ENCODE measurements at places on chromosomes 4 and X.

GRCh38 chr4:8747467-8748235 lies 124.0 kb downstream of the HMX1 start:
- no peak for DNase-seq

DNA sequence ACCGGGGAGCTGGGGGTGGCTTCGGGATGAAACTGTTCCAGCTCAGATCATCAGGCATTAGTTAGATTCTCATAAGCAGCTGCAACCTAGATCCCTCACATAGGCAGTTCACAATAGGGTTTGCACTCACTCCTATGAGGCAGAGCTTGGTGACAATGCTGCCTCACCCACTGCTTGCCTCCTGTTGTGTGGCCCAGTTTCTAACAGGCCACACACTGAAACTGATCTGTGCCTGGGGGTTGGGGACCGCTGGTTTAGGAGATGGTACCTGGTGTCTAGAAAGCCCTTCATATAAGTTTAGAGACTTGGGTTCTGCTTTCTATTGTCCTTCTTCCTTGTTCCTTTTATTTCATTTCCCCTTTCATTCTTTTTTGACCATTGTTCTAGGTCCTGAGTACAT lies 234.2 kb downstream of the FRAS1 start:
- no peak for DNase-seq

- DNase-seq = no peak
Measured at GRCh38 chr4:121015421-121015820, 56.9 kb downstream of the NDNF start.

DNA sequence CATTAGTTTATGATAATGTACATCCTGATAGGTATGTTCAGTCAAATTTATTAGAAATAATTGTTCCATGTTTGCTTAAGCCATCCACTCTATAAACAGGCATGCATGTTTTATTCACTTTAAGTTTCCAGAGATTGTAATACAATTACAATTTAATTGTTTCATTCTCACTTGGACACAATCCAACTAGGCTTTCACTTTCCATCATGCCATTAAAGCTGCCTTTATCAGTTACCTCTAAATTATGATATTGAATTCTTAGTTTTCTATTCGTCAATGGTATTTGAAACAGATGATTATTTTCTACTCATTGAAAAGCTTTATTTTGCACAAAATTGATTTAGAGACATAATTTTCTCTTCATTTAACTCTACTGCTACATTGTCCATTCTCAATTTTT lies 1196.3 kb downstream of the RAPGEF2 start:
- no peak for DNase-seq

GRCh38 chr4:13514722-13515121 lies 29.6 kb downstream of the NKX3-2 start:
- DNase-seq = no peak

GRCh38 chr4:146647615-146648460 lies 9.1 kb downstream of the POU4F2 start:
- no peak for DNase-seq

- DNase-seq = no peak
Measured at GRCh38 chr4:156201050-156201449, 247.4 kb upstream of the CTSO start.

- no peak for DNase-seq
Measured at GRCh38 chr4:84722720-84723119, 139.8 kb downstream of the CDS1 start.

DNA sequence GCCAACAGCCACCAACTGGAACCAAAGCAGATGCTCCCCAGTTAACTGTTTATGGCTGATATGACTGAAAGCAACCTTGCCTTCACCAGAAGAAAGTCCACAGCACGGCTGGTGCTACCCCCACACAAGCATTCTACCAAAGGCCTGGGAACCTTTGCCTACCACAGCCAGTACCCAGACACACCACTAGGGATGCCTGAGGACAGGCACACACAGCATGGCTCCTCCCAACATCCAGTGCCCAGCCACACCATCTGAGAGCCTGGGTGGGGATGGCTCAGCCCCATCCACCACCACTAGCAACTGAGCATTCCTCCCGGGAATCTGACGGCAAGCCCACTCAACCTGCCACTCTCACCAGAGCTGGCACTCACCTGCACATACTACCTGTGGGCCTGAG lies 178.6 kb downstream of the SLC7A11 start:
- no peak for DNase-seq

DNA sequence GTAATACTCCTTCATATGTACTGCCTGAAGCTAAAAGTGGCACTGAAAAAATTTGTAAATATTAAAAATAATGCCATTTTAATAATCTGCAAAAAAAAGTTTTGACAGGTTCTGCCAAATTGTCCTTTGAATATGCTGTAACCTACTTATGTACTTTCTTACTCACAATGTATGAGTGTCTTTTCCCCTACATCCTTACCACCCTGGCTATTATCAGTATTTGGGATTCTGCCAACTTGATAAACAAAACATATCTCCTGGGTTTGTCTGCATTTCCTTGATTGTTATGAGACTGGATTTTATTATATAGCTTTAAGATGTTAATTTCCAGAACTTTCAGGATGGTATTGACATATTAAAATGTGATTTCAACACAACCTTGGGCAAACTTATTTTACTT lies 187.9 kb downstream of the CHM start:
- DNase-seq = no peak

GRCh38 chr4:37562592-37562991 lies 123.6 kb downstream of the RELL1 start:
- no peak for DNase-seq

- no peak for DNase-seq
Measured at GRCh38 chr4:33411182-33411581, 2691.0 kb downstream of the PCDH7 start.

DNA sequence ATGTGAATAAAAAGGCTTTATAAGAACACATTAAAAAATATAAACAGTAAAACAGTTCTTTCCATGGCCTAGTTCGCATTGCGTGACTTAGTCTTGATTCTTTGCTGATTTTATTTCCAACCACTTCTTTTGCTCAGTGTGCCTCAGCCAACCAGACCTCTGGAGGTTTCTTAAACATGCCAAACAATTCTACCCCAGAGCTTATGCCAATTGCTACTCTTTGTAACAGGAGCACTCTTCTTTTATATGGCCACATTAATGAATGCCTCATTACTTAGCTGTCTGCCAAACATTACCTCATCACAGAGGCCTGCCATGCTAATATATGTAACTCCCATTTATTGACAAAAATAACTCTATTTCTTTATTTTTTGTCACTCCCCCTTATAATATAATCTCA lies 202.3 kb downstream of the NDST4 start:
- no peak for DNase-seq

- peak; percentile 5 for DNase-seq
Measured at GRCh38 chr4:10403633-10404445, 53.4 kb downstream of the ZNF518B start.

DNA sequence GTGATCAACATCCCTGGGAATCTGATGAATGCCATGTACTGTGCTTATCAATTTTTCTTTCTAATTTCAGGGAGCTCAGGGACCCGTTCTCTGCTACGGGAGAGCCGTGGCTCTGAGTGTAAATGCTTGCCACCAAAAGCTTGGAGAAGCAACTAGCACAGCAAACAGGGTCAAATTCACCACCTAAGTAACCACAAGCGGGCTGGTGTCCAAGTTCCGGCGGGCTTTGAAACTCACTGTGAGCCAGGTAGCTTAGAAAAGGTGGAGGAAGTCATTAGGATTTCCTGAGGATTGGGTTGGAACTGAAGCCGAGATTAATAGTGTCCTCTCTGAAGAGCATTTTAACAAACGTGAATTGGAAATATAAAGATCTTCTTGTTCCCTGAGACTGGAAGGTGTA lies 87.2 kb downstream of the CLDN34 start:
- DNase-seq = no peak

- no peak for DNase-seq
Measured at GRCh38 chr4:55545151-55545550, 1.6 kb downstream of the CLOCK start.

- DNase-seq = no peak
Measured at GRCh38 chr4:100548200-100548560, 30.4 kb upstream of the EMCN start.

GRCh38 chr4:153159728-153160221 lies 44.5 kb upstream of the TRIM2 start:
- DNase-seq = no peak

GRCh38 chr4:168098248-168098717 lies 5.9 kb downstream of the ANXA10 start:
- DNase-seq = no peak

DNA sequence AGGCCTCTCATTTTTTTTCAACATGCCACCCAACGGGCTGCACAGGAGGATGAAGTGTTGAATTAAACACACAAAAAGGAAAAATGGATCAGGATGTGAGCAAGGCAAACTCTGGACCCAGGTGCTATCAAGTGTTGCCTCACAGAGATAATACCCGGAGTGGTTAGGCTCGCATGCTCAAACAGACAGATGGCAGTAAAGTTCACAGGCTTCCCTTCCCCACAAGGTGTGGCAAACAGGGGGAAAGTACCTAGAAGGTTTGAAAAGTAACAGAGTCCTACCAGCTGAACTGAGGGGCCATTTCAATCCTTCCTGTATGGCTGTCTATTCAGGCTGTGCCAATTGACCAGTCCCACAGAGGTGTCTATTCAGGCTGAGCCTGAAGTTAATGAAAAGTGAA lies 123.9 kb upstream of the GC start:
- DNase-seq = no peak

- no peak for DNase-seq
Measured at GRCh38 chr4:67500373-67500772, 44.9 kb downstream of the CENPC start.

GRCh38 chrX:101785142-101785541 lies 125.5 kb upstream of the ARMCX2 start:
- no peak for DNase-seq

DNA sequence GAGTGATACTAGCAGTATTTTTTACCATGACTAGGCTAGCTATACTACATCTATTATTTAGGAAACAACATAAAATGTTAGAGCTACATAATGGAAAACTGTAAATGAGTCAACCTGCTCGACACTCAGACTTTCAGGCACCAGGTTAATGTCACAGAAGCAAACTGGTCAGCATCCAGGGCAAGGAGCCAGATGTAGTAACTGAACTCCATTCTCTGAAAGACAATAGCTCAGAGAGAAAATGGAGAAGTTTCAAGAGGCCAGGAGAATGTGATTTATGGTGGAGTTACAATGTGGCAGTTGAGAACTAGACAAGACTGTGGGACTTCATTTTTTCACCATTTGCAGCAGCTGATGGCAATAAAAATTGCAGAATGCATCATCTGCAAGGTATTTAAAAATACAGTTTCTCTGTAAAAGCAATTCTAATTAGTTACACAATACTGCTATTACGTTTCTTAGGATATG lies 342.7 kb upstream of the PABPC4L start:
- peak; percentile 12 for DNase-seq

DNA sequence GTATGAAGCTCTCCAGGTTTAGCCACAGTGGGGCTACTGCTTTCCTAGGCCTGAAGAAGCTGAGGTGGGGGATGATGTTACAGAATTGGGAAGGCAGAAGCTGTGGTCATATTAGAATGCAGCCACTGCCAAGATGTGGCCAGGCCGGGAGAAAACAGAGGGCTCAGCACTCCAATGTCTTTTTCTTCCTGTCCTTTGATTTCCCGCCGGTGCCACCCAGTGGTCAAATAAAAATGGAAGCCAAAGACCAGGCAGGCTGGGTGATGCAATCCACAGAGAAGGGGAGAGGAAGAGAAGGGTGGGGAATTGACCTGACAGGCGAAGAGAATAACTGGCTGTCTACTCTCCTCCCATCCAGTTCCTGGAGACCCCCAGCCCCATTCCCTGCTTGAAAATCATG lies 94.9 kb upstream of the SHISA3 start:
- DNase-seq = peak; percentile 7

- peak; percentile 23 for DNase-seq
Measured at GRCh38 chr4:85607624-85608023, 132.7 kb downstream of the ARHGAP24 start.

DNA sequence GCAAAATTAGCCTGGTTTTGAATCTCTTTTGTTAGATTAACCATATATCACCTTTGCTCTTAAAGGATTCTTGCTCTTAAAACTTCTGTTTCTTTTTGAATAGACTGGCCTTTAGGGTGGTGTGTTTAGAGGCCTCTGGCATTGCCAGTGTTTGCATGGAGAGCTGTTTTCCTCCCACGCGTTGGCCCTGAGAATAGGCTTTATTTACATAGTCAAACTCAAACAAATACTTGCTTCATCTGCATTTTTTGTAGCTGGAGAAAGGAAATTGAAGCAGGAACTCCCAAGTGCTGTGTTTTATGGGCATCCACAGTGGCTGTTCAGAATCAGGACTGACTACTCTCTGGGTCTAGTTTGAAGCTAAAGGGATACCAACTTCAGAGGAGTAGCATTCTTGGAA lies 2.7 kb downstream of the SHROOM2 start:
- no peak for DNase-seq

- peak; percentile 16 for DNase-seq
Measured at GRCh38 chr4:151801547-151802516, 41.0 kb upstream of the GATB start.

DNA sequence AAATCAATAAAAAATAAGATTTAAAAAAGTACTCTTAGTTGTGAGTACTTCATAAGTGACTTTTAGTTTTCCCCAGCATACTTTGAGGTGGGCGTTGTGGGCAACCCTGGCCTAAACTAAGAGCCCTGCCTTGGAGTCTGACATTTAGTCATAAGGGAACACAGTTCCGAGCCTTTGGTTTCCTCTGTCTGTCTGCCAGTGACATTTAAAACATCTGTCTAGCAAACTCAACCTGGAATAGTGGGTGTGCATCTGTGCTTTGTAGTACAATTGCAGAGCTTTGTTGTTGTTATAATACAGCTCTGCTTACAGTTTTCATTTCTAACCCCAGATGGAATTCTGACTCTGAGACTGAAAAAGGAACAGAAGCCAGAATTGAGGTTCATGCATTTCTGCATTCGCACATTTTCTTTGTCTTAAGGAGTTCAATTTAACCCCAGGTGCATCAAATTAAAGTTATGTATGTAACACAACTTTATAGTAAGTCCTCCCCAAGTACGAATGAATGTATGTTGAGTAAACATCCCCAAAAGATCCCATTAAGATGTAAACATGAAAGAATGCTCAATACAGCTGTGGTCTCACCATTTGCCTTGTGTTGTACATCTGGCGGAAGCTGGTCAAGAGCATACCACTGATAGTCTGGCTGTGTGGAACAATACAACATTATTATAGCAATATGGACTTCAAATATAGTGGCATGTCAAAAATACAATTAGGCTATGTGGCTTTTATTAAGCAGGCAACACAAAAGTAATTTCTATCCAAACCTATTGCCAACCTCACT lies 25.9 kb downstream of the TNIP3 start:
- no peak for DNase-seq

- DNase-seq = no peak
Measured at GRCh38 chr4:105373324-105373723, 100.5 kb downstream of the PPA2 start.

- DNase-seq = no peak
Measured at GRCh38 chr4:173281406-173282255, 52.5 kb downstream of the HMGB2 start.
